Stimulated activated CD8-positive, alpha-beta memory T cell treated with anti-CD3 and anti-CD28 coated beads, Interleukin-4, amount 100 ng/mL, for 24 hours (primary cell): ENCODE measurements at places on chromosomes 1 and 21.
A peak's percentile ranks its signal among the peaks of the same experiment; 100 is the strongest.

GRCh38 chr1:80212948-80213347 is 1206.4 kb upstream of the ADGRL4 start:
- no peak for DNase-seq

DNA sequence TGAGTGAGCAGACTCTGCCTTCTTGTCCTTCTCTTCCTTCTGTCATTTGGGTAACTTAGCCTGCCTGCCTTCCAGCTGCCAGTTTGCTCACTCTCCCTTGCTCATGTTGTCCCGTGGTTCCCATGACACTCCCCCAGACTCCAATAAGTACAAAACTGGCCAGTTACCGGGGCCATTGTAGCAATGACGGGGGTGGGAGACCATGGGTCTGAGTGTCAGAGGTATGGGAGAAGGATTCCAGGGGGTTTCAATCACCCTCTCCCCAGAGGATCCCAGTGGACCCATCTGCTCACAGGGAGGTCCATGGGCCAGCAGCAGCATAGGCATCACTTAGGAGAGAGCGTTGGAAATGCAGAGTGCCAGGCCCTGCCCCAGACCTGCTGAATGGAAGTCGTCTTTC is 51.3 kb downstream of the CAPN9 start:
- no peak for DNase-seq

DNA sequence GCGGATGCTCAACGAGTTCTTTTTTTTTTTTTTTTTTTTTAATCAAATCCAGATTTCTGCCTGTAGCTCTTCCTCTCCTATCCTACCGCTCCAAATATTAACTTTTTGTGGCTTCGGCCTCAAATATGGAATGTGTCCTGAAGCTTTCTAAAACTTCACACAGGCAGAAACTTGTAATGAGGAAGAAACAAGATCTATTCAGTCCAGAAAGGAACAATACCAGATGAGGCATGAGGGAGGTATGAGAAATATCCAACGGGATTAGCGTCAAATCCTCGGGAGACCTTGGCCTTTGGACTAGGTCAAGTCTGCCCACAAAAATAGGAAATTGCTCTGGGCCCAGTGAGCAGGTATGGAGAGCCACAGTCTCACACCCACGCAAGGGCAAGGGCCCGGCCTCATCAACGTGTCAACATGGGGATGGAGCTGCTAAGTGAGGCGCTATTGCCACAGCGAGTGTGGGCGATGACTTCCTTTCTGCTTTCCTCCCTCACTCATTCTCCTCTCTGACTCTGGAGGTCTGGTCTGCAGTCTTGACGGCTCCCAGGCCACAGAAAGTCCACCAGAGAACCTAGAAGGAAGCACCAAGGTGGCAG is 66.6 kb downstream of the BCAR3 start:
- DNase-seq = peak; percentile 33

DNA sequence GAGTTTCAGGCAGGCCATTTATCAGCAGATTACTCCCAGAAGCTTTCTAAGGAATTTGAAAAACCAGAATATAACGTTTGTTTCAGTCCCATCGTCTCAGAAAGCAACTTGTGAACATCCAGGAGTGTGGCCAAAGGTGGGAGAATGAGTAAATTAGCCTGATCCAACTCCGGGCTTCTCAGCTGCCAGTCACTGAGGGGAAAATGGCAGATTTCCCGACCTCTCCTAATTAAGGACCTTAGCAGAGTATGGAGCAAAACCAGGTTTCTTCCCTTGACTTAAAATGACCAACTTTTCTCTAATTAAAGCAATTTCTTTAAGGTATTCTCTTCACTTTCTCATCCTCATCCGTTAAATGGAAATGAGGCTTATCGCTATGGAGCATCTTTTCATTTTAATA is 1.0 kb downstream of the CORT start:
- no peak for DNase-seq

GRCh38 chr1:238141353-238141752 is 250.6 kb upstream of the ZP4 start:
- no peak for DNase-seq

GRCh38 chr21:28338701-28339305 is 653.9 kb downstream of the LTN1 start:
- DNase-seq = no peak

GRCh38 chr1:17998889-17999288 is 108.7 kb upstream of the IGSF21 start:
- no peak for DNase-seq

- DNase-seq = no peak
These were observed 468.7 kb downstream of the PTBP2 start for GRCh38 chr1:97190326-97190725.

DNA sequence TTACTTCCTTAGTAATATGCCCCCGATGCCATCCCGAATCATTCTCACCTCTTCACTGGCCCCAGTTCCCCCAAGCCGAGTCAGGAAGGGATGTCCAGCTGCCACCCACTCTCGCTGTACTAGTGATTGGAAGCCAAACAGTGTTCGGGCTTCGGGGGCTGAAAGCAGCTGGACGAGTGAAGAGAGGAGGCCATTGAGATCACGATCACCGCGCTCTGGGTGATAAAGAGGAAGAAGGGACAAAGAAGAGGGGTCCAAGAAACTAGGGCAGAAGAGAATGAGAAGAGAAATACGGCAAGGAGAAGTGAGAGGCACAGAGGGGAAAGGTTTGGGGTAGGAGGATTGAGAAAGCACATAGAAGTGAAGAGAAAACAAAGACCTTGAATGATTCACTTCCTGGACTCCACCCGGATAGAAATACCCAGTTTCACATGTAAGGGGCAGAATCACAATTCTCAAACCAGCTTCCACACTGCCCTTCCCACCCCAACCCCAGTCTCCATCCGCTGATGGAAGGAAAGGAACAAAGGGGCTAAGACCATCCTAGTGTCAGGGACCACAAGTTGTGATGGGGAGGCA is 3.7 kb upstream of the SF3B4 start:
- DNase-seq = no peak

DNA sequence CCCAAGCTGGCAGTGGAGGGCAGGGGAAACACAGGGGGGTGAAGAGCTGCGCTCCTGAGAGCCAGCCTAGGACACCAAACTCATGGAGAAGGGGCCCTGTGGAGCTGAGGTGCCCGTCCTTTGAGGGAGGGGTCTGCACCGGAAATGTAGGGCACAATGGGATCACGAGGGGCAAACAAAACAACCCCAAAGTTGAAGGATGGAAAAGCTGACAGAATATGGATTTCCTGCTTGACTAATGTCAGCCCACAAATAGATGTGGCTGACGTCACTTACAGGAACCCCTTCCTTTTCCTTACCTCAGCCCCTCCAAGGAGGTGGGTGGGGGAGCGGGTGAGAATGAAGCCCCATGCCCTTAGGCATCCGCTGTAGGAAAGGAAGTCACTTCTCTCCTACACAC is 110.9 kb downstream of the KCNN3 start:
- peak; percentile 36 for DNase-seq

DNA sequence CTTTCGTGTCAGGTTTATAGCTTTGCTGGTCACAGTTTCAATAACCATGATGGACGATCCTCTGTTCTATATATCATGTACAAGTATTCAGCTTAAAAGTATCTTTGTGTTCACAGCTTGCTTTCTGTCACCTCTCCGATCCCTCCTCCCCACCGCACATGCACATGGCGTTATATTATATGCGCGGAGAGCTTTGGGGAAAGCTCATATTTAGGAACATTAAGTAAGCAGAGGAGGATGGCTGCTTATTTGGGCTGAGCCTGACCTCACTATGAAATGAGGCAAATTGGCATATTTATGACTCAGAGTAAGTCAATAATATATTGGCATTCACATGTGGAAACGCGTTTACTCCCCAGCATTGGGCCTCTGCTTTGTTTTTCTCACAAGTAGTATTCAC is 360.5 kb downstream of the HLX start:
- DNase-seq = no peak
